ENCODE measurements at places on chromosomes 11 and 22.

DNA sequence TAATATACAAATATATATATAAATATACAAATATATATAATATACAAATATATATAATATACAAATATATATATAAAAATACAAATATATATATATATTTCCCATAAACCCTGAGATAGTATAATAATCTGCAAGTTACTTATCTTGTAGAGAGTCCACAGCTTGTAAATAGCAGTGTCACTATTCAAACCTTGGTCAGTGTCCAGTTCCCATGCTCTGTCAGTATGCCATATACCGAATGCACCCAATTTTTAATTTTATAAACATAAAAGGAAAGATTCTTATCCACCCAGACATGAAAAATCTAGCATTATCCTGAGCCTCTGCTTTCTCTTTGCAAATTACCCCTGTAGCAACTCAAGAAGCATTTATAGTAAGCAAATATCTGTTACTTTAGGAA lies 21.6 kb upstream of the CTSC start:
- no peak for DNase-seq

DNA sequence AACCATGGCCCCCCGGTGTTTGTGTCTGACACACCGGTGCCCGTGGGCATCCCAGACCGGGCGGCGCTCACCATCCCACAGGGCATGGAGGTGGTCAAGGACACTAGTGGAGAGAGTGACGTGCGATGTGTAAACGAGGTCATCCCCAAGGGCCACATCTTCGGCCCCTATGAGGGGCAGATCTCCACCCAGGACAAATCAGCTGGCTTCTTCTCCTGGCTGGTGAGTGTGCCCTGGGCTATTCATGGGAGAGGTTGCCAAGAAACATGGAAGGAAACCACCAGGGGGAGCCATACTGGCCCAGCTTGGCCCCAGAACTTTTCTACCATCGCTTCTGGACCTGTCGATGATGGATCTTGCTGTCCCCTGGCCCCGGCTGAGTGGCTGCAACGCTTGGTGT lies 36.5 kb downstream of the PRDM11 start:
- DNase-seq: no peak

DNA sequence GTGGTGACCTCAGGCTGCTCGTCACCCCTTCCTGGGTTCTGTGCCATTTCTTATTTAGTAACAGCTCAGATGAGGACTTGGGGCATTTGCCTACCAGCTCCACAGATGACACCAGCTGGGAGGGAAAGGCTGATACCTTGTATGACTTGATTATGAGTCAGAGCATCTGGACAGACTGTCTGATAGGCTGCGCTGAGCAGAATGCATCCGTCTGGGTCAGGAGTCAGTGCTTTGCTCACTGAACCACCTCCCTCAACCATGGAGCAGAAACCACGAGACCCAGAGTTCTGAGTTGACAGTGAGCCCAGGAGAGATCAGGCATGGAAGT lies 6.8 kb downstream of the ST14 start:
- DNase-seq: no peak

- DNase-seq: no peak
These were observed 23.8 kb downstream of the ARHGAP1 start for GRCh38 chr11:46676436-46677158.

DNA sequence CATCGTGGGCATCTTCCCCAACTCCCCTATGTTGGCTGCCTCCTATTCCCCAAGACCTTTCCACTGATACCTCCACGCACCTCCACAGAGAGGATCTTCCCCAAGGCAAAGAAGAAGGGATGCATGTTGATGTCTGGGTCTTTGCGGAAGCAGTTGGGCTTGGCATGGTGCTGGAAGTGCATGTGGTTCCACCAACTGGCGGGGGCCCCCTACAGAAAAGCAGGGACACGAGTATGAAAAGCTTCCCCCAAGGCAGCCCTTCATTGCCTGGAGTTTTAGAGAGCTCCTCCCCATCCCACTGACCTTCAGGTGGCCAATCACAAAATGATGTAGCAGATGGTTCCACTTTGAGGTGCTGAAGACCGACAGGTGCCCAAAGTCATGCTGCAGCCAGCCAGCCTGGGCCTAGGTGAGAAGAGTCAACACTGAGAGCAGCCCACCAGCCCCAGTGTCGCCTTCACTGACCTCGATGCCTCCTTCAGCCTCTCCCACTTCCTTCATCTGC lies 6.1 kb downstream of the FADS1 start:
- DNase-seq: no peak

DNA sequence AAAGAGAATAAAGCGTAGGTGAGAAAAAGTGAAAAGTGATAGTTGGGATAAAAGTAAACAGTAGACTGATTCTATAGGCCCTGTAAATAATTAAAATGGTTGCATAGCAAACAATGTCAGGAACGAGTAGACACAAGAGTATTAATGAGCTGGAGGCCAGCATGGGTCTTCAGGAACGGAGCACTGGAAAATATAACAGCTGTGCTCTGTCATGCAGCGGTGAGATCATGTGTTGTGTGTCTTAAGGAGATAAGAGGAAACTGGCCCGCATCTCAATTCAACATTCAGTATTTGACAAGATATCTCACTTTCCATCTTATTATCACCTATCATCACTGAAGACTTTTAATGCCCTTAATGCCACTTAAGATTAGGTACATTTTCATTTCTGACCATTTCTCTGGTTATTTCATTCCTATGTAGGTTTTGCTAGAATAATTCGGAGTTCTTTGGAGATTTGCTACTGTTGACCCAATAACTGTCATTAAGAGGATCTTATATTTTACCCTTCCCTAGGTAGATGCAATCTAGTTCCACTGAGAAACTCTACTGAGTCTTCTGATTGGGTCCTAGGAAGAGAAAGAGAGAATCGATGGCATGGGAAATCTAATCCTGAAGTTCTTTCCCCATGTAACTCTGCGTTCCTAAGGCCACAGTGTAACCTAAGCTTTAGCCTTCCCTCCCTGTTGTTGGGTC lies 35.5 kb upstream of the VWA5A start:
- no peak for DNase-seq

- DNase-seq: no peak
These were observed 45.6 kb downstream of the SMCO4 start for GRCh38 chr11:93497596-93497995.

DNA sequence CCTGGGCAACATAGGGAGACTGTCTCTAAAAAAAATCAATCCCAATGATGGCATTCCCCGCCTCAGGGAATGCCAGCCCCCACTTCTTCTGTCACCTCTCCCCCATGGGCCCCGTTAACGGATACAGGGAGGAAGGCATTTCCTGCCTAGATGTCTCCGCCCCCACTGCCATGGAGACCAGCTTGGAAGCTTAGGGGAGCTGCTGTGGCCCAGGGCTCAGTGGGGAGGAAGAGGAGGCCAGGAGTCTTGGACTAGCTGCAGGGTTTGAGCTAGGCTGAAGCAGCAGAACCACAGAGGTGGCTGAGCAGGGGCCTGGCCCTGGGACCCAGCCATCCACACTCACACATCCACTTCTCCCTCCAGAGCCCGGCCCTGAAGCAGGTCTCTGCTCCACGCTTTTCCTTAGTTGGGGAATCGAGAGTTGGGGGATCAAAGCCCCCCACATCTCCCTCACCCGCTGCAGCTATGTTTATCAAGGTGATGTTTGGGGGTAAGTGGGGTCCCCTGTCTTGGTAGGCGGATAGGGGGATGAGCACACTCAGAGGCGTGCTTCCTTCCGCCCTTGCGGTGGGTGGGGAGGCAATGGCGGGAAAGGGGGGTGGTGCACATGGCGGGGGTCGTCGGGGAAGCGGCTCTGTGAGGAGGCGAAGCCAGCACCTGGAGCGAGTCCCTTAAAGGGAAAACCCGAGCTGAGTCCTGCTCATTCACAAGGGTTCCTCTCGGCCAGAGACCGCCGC lies at the start of gene C22orf15:
TSS of gene C22orf15 (plus strand) at position 149 of the 737 bp plus-strand sequence. CDS start at position 466, 317 bp downstream.
- no peak for DNase-seq

Measured in neural crest cell (in vitro differentiated cells).